WTC11 (cell line): ENCODE measurements at places on chromosomes 16 and 17. TPM values are rescaled to one million over a fixed set of nuclear protein-coding genes. Genes with fewer than 3 reads are reported as not detected.

GRCh38 chr17:61475726-61476125 is 23.5 kb downstream of the TBX4 start:
- no peak for DNase-seq

GAST gene
- not detected in 3 replicates for total RNA-seq

CCL4 gene
- 0.37 to 1.2 TPM (median 0.48 TPM) in 3 replicates for total RNA-seq

- no peak for DNase-seq
Observed at GRCh38 chr17:48322060-48322459, 108.0 kb downstream of the SKAP1 start.

- DNase-seq, result no peak
Observed at GRCh38 chr17:78304549-78305037, 55.3 kb downstream of the SOCS3 start.

GCGR gene
- 0.85 to 1.4 TPM (median 1.4 TPM) in 3 replicates for total RNA-seq

GRCh38 chr16:74305978-74306784 is 9.6 kb downstream of the PSMD7 start:
- no peak for DNase-seq

DNA sequence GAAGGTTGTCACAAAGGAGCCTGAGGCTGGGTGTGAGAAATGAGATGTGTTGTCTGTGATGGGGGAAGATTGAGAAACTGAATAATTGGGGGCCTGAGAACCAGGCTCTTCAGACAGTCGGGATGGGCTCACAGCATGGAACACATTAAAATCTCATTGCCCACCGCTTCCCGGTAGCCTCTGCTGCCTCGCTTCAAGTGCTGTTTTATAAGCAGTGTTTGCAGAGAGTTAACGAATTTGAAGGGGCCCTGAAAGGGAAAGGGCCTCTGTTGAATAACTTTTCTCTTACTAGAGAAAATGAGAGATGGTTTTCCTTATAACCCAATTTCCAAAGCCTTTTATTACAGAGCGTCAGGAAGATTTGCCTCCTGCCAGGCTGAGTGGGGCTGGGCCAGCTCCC is 258.8 kb upstream of the ASIC2 start:
- DNase-seq, result no peak

DNA sequence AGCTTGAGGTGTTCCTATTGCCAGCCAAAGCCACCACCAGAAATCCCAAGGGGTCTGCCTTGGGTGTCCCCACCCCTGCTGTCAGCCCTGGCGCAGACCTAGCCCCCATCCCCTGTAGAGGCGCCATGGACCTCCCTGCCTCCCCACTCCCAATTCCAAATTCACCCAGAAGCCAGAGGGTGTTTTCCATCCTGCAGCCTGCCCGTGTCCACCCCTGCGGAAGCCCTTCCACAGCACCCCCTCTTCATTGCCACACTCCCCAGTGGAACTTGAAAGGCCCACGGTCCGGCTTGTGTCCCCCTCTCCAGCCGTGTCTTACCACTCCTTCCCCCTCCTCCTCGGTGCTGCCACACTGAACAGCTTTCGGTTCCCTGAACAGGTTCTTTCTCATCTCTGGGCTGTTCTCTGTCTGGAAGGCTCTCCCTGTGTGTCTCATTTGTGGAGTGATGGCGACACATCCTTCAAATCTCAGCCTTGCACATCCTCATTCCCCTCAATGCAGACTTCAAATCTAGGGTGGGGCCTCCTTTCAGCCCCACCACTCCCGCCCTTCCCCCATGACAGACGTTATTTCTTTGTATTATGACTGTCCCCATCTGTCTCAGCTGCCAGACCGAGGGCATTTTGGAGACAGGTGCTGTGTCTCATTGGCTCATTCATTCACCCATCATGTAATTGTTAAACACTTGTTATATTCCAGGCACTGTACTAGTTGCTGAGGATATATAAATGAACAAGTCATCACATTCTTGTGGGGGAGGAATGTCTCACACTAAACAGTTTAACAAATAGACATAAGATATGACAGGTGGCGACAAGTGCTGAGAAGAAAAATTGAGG is 36.3 kb downstream of the ADGRG5 start:
- DNase-seq, result no peak

- DNase-seq, result no peak
Observed at GRCh38 chr16:56847173-56847910, 17.7 kb upstream of the SLC12A3 start.

DNA sequence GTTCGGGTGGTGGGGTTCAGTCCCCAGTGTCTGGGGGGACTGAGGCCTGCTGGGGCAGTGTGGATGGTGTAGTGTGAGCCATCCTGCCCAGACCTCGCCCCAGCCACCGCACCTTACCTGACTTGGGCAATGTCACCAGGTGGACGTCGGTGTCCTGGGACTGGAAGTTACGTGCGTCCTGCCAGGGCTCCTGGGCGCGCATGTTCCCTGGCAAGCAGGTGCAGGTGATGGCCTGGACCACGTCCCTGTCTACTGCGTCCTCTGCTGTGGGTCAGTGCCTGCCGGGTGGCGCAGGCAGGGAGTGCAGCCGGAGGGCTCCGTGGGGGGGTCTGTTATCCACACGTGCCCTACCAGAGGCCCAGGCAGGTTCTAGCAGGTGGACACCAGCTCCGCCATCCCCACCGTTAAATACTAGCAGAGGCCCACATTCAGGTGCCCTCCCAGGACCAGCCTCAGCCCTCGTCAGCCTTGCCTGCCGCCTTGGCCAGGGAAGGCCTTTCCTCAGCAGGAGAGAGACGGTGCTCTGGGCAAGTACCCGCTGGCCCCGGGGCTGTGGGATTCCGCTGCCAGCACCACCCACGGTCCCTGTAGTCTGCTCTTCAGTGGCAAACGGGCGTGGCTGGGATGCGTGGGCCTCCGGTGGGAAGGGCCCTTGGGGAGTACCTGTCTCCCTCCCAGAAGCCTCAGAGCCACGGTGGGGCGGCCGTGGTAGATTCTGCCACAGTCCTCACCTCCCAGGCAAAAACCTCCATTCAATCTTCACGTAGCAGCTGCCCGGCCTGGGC is 8.1 kb upstream of the DPEP1 start:
- DNase-seq, result no peak

DHX40 gene
- 26.9 to 29.6 TPM (median 28.8 TPM) in 3 replicates for total RNA-seq

GRCh38 chr17:48542698-48543106 is 2.2 kb downstream of the HOXB2 start:
- DNase-seq, result no peak

PSKH1 gene
- total RNA-seq, result 29.0 to 32.6 TPM (median 31.6 TPM) in 3 replicates

GRCh38 chr16:65967376-65967775 is 399.1 kb upstream of the CDH5 start:
- no peak for DNase-seq

- DNase-seq, result no peak
Observed at GRCh38 chr17:80671825-80672110, 127.1 kb downstream of the RPTOR start.

GRCh38 chr16:2226245-2226793 is 2.9 kb downstream of the E4F1 start:
- DNase-seq, result no peak

RECQL5 gene
- 48.9 to 53.1 TPM (median 51.0 TPM) in 3 replicates for total RNA-seq

CDK5RAP3 gene
- total RNA-seq, result 128 to 143 TPM (median 138 TPM) in 3 replicates
